ENCODE measurements at places on chromosomes 16 and 17.

DNA sequence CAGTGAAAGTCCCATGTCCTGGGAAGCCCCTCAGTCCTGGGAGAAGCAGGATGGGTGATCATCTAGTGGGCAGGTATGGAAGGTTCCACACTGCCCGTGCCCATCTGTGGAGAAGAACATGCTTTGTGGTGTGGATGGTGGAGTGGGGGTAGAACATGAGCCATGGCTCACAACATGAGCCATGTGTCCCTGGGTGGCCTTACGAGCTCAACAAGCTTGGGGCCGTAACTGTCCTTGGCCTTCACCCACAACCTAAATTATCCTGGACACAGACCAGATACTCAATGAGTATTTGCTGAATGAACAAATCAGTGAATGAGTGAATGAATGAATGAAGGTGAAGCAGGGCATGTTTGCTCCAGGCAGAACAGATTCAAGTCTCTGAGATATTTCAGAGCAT is 13.5 kb downstream of the SOX8 start:
- no peak for DNase-seq

DNA sequence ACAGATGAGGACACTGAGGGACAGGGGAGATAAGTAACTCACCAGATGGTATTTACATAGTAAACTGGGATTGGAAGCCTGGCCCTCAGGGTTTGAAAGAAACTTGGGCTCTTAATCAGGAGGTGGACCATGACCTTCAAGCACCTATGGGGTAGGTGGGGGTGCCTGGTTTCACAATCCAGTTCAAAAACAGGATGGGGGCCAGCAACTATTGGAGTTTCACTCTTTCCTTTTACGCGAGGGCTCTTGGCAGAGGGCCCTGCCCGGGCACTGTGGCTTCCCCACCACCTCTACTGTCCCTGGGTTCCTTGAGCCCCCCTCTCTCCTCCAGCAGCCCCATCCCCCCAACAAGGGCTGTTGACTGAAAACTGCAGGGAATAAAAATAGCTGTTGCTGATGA is 11.3 kb upstream of the PRR29 start:
- DNase-seq: no peak

GRCh38 chr16:83247767-83248372 is 559.9 kb upstream of the HSBP1 start:
- no peak for DNase-seq

DNA sequence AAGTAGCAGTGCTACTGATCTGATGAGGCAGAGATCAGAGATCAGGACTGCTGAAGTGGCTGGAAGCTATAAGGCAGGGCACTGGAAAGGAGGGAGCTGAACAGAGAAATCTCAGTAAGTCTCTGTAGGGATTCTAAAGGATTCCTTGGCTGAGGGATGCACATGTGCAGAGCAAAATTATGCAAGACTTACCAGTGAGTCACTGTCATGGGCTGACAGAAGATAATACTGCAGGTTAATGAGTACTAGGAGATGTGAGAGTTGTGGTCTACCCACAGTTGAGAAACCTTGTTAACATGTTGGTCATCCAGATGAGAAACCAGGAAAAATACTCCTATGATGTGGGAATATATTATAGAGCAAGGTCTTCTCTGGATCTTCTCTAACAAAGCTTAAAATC is 378.1 kb downstream of the HAPSTR1 start:
- no peak for DNase-seq

GRCh38 chr16:52545222-52545897 is 1.6 kb downstream of the TOX3 start:
- no peak for DNase-seq

Measured in stimulated activated CD4-positive, alpha-beta T cell treated with anti-CD3 and anti-CD28 coated beads, Interleukin-1b, Interleukin-23, amount 100 ng/mL, for 1 hour (primary cell).